Spleen (tissue), 13 donors: ENCODE measurements at places on chromosomes 6 and 20. TPM values are rescaled to one million over a fixed set of nuclear protein-coding genes. Genes with fewer than 3 reads are reported as not detected.

Gene PPIL6
- total RNA-seq: 0.91 TPM

GRCh38 chr6:52577778-52578463 is 1.1 kb upstream of the TRAM2 start:
- DNase-seq: no peak

Gene ZNF512B
- 12.4 TPM for total RNA-seq

Gene JPH2
- 1.0 TPM for total RNA-seq

Gene SLC17A2
- not detected for total RNA-seq

GRCh38 chr6:95698271-95698670 is 120.9 kb downstream of the MANEA start:
- no peak for DNase-seq

- peak; percentile 77 for DNase-seq
These were observed 563.8 kb downstream of the LMBRD1 start for GRCh38 chr6:69232911-69233448.

Gene SPATS1
- not detected for total RNA-seq

Gene TSPO2
- not detected for total RNA-seq

DNA sequence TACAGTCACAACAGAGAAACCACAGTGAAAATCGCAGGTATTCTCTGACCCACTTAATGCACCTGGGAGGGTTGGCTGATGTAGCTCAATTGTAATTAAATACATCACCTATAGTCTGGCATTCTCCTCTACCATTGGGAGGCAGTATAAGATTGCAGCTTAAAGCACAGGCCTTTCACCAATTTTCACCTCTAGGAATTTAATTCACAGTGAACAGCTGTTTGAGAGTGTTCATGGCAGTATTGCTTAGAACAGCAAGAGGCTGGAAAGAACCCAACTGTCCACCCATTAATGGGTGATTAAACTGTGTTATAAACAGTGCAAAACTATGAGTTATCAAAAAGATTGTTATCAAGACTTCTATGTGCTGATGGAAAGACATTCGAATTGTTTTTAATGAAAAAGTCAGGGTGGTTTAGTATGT is 2.0 kb downstream of the EDEM2 start:
- no peak for DNase-seq

Gene SLC18B1
- total RNA-seq: 19.1 TPM

Gene STX11
- total RNA-seq: 43.5 TPM

Gene RAMACL
- total RNA-seq: 3.2 TPM

- DNase-seq: no peak
These were observed 332.6 kb upstream of the EPHA7 start for GRCh38 chr6:93751969-93752368.

GRCh38 chr6:5199283-5199682 is 61.5 kb downstream of the LYRM4 start:
- no peak for DNase-seq
